ENCODE measurements at places on chromosomes 4 and X.

GRCh38 chrX:77003956-77004355 lies 443.2 kb upstream of the FGF16 start:
- no peak for DNase-seq

GRCh38 chr4:186666252-186666651 lies 57.4 kb downstream of the FAT1 start:
- DNase-seq: no peak

- no peak for DNase-seq
Observed at GRCh38 chrX:71256856-71257255, 2.9 kb upstream of the ZMYM3 start.

DNA sequence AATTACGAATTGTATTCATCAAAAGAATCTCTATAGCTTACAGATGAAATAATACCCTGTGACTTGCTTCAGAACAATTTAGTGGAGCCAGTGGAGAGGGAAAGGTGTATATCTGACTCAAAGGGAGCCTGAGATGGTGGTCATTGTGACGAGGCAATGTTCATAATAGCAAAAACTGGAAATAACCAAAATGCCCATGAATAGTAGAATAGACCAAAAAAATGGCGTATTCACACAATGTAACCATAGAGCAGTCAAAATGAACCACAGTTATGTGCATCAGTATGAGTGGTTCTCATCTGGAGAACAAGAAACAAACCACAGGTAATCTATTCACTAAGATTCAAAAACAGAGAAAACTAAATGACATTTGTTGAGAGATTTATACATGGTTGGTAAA lies 125.3 kb upstream of the CLNK start:
- DNase-seq: no peak
